ENCODE measurements at places on chromosomes 5 and 9.

- DNase-seq = no peak
Measured at GRCh38 chr5:42982107-42982622, 58.0 kb downstream of the ANXA2R start.

DNA sequence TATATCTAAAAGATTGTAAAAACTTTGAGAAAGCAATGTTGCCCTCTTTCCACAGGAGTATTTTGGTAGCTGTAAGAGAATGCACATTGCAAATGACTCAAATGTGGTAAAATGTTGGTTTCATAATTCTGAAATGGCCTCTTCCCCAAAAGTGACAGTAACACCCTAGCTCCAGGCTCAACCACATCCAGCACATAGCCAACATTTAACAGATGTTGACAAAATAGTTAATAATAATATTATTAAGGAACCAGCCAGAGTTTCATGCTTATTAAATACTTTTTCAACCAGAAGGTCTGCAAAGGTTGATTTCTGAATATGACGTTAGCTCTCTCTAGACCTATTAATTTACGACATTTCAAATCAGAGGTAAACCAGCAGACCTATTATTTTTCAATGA, 1.3 kb downstream of the ANXA1 start:
- DNase-seq = peak; percentile 20

GRCh38 chr5:31487506-31487905, 44.4 kb downstream of the DROSHA start:
- DNase-seq = no peak

GRCh38 chr5:51598026-51598425, 214.8 kb downstream of the ISL1 start:
- DNase-seq = no peak

DNA sequence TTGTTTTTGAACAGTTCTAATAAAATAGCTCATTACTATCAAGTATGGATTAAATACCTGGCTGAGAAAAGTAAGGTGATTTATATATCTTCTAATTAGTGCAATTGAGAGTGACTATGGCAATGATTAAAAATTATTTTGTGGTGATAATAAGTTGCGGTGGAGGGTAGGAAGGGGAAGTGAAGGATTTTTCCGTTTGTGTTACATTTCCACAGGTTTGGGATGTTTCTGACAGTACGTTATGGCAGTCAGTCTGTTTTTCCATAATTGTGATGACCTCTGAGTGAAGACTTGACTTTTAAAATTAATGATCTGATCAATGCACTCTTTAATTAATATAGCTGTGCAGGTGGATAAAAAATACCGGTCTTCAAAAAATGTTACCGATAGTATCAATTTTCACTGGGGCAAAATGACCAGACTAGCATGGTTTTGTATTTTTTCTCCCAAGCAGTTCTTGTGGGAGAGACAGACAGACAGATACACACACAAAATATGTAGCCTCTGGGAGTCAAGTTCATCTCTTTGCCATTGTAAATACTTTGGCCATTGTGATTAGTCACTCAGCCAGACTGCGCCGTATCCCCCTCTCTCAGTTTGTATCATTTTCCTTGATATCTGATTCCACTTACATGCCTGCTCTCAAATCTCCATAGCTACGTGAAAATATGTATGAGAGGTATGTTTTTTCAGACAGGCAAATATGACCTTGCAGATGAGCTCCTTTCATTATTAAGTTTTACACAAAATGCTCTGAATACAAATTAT, 60.2 kb downstream of the ARHGAP26 start:
- DNase-seq = peak; percentile 39

DNA sequence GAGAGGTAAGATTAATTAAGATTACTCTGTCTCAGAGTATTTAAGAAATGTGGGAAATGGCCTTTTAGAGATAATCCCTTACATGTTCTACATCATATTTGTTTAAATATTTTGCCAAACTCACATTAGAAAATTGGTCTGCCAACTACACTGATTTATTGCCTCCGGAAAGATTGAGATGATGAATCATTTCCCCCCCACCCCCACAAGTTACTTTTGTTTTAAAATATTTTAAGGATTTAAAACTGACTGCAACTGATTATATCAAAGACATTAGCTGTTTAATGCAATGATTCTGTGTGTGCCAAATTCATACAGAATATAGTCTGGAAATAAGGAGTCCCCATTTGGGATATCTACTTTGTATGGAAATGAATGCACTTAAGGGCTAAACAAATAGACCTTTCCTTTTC, 674.4 kb downstream of the PRR16 start:
- no peak for DNase-seq

DNA sequence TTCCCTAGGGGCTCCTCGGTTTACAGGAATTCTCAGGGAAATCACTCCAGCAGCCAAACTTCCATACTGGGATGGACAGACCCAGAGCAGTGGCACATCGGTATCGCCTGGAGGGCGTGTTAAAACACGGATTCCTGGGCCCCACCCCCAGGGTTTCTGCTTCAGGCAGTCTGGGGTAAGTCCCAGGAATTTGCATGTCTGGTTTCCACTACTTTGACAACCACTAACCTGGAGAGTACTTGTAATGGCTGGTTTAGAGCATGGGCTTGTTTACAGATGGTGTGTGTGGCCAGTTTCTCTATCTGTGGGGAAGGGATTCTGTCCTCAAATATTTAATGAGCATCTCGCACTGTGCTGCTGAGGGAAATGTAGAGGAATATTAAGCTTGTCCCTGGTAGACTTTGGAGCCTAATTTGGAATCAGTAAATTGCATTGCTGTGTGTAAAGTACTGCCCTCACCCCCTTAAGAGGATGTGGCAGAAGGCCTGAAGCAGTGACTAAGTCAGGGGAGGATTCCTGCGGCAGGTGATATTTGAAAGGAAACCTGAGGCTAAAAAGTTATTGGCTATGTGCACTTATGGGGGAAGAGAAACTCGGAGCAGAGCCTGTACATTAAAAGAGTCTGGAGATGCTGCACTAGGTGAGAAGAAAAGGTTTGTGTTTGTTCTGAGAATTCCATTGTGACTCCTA, 18.6 kb upstream of the TJP2 start:
- no peak for DNase-seq

- peak; percentile 86 for DNase-seq
Measured at GRCh38 chr9:70120834-70121510, 77.3 kb downstream of the MAMDC2 start.

- no peak for DNase-seq
Measured at GRCh38 chr5:80973027-80973426, 12.9 kb downstream of the RASGRF2 start.

- no peak for DNase-seq
Measured at GRCh38 chr9:129484352-129485000, 136.4 kb downstream of the C9orf50 start.
